NCI-H82 (cell line): ENCODE measurements at places on chromosomes 12 and 14.

DNA sequence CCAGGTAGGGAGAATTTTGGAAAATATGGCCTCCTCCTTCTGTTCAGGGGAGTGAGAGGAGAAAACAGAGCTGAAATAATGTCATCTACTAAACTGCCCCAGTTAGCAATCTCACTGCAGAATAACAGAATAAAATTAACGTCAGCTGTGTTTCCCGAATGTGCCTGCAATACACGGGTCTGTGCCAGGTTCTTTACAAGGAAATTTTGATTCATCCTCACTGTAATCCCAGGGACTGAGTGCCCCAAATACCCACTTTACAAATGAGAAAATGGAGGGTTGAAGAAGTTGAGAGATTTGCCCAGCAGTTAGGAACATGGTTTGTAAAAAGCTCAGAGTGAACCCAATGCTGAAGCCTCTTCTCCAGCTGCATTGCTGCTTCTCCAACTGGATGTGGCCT lies 21.3 kb upstream of the SERPINA6 start:
- no peak for DNase-seq

DNA sequence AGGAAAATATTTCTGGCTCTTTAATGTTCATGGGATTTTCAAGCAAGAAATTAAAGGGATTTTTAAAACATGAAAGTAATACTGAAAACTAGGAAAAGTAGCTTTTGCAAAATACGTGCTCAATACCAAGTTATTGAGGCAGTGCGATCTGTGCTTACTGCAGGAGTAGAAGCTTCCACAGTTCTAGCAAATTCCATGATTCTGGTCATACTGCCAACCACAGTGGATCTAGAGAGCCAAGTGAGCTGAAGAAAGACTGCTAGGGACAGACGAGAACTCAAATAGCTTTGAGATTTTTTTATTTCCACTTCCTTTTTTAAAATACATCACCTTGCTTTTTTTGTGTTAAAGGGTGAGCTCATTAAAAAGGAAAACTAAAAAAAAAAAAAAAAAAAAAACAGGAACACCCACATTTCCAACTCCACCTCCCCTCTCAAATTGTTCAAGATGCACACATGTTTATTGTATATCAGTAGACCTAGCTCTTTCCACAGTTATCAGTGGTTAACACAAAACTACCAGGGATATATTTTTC lies 26.2 kb downstream of the EGLN3 start:
- no peak for DNase-seq

DNA sequence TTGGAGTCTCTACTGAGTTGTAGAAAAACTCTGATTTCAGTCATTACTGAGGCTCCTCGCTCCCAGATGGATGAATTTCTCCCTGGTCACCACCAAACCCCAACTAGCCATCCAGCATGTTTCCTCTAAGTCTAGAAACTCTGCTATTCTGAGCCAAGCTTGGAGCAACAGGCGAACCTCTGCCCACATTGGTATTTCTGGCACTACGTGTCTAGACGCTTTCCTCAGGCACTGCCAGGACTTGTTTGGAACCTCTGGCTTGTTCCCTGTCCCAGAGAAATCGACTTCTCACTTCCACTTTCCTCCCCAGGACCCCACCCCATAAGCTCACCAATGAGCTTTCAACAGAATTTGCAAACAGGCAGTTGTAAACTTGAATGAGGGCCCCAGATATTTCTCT lies 27.6 kb downstream of the WSCD2 start:
- DNase-seq, result no peak

DNA sequence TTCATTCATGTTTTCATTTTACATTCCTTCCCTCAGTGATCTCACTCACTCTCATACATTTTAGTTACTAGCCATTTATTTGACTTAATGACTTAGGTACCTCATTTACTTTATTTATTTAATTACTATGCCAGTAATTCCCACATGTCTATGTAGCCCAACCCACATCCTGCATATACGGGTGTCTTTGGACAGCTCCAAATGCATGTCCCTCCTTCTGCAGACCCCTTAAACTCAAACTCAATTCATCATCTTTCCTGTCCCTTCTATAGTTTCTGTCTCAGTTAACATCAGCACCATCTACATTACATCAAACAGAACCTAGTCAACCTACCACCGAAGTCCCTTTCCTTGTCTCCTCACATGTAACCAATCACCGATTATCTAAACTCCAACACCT lies 2.8 kb downstream of the CLEC1A start:
- no peak for DNase-seq

GRCh38 chr14:83969998-83970397 lies 1559.9 kb upstream of the FLRT2 start:
- DNase-seq, result no peak

- DNase-seq, result peak; percentile 86
Measured at GRCh38 chr12:120394483-120395367, 25.8 kb upstream of the MSI1 start.

DNA sequence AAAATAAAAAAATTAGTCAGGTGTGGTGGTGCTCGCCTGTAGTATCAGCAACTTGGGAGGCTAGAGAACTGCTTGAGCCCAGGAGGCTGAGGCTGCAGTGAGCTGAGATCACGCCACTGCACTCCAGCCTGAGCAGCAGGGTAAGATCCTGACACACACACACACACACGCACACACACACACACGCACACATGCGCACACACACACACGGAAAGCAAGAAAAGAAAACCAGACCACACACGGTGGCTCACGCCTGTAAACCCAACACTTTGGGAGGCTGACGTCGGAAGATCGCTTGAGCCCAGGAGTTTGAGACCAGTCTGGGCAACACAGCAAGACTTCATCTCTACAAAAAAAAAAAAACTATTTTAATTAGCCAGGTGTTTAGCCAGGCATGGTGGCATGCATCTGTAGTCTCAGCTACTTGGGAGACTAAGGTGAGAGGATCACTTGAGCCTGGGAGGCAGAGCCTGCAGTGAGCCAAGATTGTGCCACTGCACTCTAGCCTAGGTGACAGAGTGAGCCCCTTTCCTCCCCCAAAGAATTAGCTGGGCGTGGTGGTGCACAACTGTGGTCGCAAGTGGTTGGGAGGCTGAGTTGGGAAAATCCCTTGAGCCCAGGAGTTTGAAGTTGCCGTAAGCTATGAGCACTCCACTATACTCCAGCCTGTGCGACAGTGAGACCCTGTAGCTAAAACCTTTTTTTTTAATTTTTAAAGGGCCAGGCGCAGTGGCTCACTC lies 44.5 kb downstream of the HECTD1 start:
- DNase-seq, result no peak

GRCh38 chr14:95577870-95578269 lies 43.0 kb downstream of the GLRX5 start:
- DNase-seq, result no peak

GRCh38 chr14:99565383-99565782 lies 38.6 kb downstream of the CCDC85C start:
- DNase-seq, result no peak

GRCh38 chr12:128920468-128920867 lies 67.2 kb downstream of the GLT1D1 start:
- peak; percentile 12 for DNase-seq

DNA sequence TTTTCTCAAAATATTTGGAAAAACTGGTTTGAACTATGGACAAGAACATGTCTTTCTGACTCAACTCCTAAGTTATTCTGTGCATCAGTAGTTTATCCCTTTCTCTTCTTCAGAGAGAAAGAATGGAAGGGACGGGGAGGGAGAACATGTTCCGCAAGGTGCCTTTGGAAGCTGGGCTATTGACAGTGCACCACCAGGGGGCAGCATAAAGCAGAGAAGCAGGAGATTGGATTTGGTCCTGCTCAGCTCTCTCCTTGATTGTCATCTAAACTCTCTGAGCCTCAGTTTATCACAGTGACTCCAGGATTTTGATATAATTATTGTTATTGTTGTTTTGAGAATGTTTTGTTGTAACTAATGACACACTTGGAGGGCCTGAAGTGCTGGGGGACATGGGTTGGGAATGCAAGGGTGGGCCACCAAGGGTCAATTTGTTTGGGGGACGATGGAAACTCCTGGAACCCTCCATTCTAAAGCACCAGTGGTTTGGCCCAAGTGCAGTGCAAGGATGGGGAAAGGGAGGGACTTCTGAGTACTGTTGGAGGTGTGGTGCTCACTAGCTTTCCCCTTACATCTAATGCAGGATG lies 45.3 kb upstream of the ANO6 start:
- DNase-seq, result peak; percentile 91

DNA sequence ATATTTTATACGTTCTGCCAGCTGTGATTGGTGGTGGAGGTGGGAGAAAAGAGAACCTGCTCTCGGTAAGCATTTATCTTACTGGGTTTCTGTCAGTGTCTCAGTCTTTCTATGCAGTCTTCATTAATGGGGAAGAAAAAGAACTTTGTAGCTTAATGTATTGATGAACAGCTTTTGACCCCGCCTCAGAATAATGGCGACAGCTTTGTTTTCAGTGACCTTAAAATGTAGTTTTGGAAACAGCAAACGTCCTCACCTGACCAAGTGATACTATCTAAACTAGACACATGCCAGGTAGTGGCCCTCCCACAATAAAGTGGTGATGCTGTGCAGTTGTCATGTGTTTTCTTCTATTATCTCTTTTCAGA lies 1.4 kb downstream of the DACT1 start:
- DNase-seq, result peak; percentile 16

- no peak for DNase-seq
Measured at GRCh38 chr12:39081910-39082309, 176.5 kb upstream of the CPNE8 start.

DNA sequence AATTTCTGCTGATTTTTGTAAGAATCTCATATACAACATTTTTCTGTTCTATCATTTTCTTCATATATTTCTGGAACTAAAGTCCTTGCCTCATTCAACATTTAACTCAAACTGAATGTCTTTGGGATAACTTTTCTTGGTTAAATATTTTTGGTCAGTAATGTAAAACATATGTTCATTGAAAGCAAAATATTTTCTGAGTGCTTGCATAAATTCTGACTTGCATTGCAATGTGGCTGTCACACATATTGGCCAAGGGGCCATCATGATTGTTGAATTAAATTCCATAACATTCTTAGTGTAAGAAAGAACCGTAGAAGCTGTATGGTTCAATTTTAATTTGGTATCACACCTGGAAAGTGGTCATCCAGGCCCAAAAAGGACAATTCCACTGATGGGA lies 369.4 kb downstream of the GALC start:
- no peak for DNase-seq

- no peak for DNase-seq
Measured at GRCh38 chr12:43795716-43796280, 10.3 kb downstream of the TWF1 start.

DNA sequence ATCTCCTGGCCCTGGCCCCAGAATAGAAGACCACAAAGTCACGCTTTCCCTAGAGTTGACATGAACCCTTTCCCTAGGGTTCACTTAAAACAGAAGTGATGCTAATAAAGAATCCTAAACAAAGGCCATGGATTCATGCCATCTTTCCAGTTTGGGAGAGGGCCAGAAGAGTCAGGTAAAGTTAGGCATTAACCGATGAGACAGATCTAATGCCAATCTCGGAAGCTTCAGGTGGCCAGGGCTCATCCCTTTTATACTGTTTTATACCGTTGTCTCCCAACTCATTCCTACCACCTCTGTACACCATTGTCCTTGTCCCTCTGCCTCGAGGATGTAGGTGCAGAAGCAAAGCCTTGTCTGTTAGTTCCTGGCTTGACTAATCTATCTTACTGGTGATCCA lies 22.8 kb upstream of the ACTR10 start:
- DNase-seq, result no peak

GRCh38 chr12:79547044-79547734 lies 143.6 kb downstream of the PAWR start:
- DNase-seq, result no peak

DNA sequence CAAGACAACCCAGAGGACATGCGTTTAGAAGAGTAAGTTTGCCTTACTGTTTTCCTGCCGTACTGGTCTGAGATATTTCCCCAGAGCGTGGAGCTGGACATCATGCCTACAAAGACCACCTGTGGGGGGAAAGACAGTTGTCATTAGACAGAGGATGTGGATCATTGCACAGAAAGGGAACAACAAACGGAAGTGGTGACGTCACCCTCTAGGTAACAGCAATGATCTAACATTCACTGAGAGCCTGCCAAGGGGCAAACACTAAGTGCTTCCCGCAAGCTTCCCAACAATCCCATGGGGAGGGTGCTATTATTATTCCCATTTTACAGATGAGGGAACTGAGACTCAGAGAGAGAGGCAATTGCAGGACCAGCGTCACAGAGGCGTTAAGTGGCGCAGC lies 48.5 kb downstream of the SVOP start:
- no peak for DNase-seq

GRCh38 chr12:109728921-109729320 lies 15.3 kb downstream of the FAM222A start:
- DNase-seq, result no peak

- no peak for DNase-seq
Measured at GRCh38 chr12:83784298-83784890, 1097.7 kb downstream of the TMTC2 start.

DNA sequence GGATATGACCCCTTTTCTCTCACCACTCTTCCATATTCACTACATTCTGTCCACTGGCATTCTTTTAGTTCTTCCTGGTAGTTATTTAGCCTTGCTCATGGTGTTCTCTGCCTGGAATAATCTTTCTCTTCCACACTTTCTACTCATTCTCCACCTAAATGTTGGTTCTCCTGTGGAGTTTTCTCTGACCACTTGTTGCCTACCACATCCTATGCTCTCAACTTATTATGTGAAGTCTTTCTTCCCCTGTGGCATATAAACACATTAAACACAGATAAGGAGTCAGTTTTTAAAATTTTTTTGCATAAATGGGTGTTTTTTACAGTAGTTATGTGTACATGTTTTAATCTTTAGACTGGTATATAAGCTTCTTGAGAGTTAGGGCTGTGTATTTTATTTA lies 3.3 kb upstream of the SMARCC2 start:
- no peak for DNase-seq

DNA sequence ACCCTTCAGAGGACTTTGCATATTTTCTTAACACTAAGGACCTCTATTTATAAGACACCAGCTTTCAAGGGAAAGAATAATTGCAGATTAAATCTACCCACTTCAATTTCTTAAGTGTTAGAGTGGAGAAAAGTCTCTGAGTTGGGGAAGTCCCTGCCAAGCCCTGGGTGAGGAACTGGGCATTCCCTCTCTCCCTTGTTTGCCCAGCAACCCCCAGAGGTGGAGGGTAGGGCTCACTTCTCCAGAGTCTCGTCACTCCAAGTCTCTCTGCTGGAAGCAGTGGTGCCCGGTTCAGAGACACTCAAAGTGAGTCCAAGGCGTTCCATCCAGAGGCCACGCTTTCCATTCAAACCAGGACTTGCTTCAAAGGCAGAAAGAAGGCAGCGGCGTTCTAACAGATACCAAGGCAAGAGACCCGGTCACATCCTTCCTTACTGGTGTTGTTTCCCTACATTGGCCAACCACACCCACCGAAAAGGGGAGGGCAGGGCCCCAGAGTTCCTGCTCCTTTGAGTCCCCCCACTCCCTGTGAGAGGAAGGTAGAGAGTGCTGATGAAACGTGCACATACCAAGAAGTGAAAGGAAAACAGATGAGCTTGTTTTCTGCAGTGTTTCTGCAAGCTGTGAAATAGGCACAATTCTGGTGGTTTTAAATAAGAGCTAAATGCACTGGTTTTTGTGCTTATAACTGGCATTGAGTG lies 6.1 kb upstream of the BDKRB2 start:
- no peak for DNase-seq
